Thymus (tissue), 14 donors: ENCODE measurements at places on chromosomes 5 and 9.

- no peak for DNase-seq
Observed at GRCh38 chr5:40676613-40677343, 2.9 kb upstream of the PTGER4 start.

GRCh38 chr5:180170106-180170809 is 38.8 kb downstream of the RASGEF1C start:
- no peak for DNase-seq

DNA sequence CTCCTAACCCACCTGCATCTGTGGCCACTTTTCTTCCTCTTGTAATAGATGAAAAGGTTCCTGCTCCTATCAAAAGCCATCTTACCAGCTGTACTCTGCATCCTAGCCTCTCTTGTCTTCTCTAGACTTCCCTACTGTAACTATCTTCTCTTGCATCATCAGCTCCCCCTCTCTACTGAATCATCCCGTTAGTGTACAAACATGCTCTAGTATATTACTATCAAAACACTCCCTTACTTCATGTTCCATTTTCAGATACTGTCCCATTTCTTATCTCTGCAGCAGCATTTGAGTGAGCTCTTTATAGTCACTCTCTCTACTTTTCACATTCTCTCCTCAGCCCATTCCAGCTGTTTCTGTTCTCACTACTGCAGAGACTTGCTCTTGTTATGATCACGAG is 2.8 kb downstream of the SRA1 start:
- no peak for DNase-seq

- DNase-seq, result no peak
Observed at GRCh38 chr5:59728356-59728755, 165.2 kb downstream of the PDE4D start.

DNA sequence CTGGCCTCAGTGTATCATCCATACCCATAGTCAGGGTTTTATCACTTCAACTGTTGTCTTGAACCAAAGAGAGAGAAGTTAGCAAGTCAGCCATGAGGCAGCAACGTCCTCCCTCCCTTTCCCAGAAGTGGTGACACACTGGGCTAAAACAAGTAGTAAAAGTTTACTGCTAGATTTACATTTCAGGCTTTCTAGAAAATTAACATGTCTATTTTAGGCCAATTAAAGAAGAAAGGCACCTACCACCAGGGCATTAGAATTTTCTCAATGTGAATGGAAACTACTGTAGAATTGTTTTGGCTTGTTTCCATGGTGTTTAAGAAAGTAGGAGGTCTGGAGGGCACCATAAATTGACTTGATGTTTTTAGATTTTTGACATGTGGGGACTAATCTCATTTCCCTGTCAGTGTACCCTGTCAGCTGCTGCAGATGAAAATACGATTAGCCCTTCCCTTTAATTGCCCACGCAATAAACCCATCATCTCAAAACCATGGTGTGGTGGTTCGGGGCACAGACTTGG is 121.8 kb upstream of the ELL2 start:
- DNase-seq, result no peak

GRCh38 chr5:145500710-145501109 is 334.4 kb downstream of the PRELID2 start:
- DNase-seq, result no peak

- no peak for DNase-seq
Observed at GRCh38 chr5:64298586-64298985, 132.9 kb downstream of the RNF180 start.

DNA sequence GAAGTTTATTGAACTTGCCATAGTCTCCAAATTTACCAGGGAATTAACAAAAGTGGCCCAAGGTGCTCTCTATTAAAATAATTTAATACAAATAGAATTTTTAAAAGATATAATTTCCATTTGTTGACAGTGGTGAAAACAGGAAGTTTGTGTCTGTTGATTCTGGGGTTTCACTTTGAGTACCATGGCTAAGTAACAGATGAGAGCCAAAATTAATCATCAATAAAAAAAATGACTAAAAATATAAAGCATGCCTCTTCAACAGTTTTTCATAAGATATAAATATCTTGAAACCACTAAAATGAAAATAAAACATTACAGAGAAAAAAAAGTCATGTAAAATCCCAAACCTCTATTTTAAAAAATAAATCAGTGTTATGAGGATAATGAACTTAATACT is 49.8 kb downstream of the SGCD start:
- DNase-seq, result no peak

GRCh38 chr9:121318631-121319382 is 50.8 kb downstream of the GSN start:
- DNase-seq, result no peak

DNA sequence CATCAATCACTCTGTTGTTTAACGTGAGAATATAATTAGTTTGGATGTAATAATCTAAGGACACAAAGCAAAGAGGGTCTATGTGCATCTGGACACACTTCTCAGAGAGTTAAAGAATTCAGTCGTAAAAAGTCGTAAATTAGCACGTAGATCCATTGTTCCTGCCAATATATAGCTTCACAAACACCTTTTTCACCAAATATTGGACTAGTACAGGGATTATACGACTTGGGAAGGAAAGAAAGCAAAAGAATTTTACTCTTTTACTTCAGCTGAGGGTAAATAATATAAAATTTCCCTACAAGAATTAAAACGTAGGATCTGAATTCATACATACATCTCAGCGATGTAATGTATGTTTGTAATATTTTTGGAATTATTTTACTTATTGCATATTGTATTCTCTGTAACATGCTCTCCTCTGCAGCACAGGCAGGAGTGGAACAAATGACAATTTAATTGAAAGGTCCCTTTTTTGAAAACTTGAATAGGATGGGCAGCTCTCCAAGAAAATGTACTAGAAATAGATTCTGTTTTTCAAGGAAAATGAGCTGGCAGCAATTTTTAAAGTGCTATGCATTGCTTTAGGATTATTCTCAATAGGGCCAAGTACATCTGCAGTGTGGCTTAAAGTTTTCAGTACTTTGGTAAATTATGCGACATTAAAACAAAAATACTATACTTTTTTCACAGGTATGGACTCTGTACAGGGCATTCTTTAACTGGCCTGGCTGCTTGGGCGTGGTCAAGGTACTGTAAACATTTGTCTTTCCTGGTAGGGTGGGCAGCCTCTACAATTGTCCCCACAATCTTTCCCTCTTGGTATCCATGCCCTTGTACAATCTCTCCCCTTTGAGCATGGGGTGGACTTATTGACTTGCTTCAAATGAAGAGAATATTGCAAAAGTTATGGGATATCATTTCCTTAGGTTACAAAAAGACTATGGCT is 39.7 kb upstream of the HSD17B4 start:
- DNase-seq, result no peak

DNA sequence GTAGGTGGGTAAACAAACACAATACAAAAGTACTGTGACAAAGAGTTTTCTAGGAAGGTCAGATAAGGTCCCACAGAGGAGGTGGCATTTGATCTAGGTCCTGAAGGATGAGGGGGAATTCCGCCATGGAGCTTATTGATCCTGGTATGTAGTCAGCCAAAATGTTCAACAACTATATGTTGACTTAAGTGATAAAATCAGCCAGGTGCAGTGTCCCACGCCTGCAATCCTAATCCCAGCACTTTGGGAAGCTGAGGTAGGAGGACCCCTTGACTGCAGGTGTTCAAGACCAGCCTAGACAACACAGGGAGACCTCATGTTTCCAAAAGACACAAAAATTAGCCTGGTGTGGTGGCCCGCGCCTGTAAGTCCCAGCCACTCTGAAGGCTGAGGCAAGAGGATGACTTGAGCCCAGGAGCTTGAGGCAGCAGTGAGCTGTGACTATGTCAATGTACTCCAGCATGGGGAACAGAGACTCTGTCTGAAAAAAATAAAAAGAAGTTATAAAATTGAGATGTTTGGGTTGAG is 46.4 kb upstream of the PLIN2 start:
- no peak for DNase-seq

DNA sequence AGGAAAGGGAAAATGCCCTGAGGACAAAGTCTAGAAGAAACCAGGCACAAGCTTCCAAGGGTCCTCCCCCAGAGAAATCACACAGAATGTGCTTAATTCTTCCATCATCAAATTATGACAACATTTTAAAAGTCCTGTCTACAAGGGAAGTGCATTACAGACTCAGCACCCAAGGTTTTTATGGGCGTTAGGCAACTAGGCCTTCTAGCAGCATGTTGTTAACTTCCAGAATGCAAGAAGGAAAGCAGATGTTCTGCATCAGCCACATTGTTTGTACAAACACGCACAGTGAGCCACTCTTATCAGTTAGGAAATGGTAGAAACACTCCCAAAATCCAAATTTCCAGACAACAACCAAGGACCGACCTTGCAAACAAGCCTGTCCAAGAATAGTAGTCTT is 26.5 kb downstream of the SMC5 start:
- DNase-seq, result no peak

GRCh38 chr9:88891040-88891439 is 100.2 kb upstream of the S1PR3 start:
- no peak for DNase-seq

DNA sequence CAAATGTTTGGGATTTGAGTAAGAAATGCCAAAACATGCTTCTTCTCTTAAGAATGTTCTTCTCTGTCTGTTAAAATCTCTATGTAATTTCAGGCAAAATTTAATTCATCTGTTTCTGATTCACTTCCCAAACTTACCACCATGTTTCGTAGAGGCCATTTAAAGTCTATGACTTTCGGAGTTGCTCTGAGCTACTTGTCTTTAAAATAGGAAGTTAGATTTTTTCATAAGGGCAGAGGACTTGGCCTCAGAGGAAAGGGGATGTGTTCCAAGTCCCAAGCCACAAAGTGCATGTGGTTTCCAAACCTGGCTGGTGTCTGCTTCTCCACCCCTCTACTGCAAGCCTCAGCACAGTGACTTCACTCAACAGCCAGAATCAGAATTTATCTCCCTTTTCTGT is 111.3 kb upstream of the ADRA1B start:
- DNase-seq, result no peak

- no peak for DNase-seq
Observed at GRCh38 chr9:35552837-35553236, 52.2 kb upstream of the TESK1 start.
